NCI-H1092 (cell line): ENCODE measurements at places on chromosomes 7 and 10.

GRCh38 chr7:37346761-37347160, 101.9 kb downstream of the ELMO1 start:
- no peak for DNase-seq

GRCh38 chr10:28711041-28711440, 33.7 kb downstream of the BAMBI start:
- DNase-seq: no peak

- no peak for DNase-seq
Observed at GRCh38 chr10:43120929-43121314, 17.3 kb upstream of the CSGALNACT2 start.

DNA sequence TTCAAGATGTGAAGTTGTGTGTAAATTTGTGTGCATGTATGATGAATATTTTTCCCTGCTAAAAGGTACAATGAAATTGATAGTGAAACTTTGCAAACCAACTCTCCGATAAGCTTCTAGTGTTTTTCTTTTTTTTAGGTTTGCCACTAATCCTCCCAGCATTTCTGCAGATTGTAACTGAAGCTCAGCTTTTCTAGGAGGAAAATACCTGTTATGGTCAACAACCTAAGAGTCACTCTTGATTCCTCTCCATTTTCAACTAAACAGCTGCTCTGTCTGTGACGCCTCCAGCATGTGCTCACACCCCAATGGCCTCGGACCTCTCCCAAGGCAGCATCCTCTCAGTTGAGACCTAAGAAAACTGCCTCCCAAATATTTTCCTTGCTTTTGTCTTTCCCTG, 406.2 kb downstream of the KCNMA1 start:
- DNase-seq: no peak

DNA sequence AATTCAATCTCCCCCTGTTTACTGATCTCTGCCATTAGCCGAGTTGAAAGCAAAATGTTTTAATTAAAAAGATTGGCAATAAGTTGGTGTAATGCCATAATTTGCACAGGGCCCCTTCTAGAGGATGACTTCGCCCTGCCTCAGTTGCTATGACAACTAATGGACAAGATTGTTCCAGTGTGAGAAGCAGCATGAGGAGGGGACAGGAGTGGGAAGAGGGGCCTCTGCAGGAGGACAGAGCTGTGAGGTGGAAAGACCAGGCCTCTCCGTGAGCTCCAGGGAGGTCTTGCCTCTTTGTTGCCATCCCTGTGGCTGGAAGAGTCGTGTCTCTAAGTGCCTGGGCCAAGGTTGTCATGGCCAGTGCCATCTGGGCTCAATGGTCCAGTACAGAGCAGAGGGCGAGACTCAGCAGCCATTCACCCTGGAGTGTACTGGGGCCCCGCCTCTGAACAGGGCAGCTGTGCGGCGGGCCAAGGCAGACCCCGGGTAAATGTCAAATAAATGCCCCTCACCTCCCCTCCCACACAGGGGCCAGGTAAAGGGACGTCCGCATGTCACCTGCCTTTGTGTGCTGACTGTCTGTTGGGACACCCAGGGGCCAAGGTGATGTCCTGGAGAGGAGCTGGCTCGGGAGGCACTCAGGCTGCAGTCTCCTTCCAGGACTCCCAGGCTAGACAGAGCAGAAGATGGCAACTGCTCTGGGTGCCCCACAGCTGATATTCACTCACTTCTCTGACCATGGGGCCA, 97.0 kb upstream of the RET start:
- peak; percentile 8 for DNase-seq

- DNase-seq: no peak
Observed at GRCh38 chr7:81441750-81442149, 328.1 kb downstream of the HGF start.

DNA sequence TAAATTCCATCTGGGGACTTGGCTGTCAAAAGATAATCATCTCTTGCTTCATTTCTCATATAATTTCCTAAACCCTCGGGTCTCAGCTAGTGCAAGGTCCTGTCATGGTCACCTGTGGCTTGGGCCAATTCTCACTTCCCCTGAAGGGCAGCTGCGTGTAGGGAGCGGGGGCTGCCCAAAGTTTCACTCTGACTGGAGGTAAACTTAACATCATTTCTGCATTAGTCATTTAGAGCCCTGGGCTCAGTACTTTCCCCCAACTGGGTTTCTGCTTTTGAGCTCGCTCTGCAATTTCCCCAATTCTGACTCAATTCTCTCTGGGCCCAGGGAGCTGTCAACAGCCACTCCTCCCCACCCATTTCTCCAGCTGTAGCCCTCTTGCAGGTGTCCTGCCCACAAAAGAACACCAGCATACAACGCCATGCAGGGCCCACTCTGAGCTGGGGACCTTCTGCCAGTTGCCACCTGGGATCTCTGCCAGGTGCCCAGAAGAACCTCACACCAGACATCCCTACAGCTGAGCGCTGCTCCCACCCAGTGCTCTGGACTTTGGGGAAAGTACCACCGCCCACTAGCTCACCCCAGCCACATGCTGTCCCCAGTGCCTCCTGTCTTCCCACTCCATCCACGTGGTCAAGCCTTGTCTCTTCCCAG, 37.9 kb downstream of the VOPP1 start:
- DNase-seq: no peak

GRCh38 chr10:35089611-35090161, 455 bp downstream of the CUL2 start:
- no peak for DNase-seq

DNA sequence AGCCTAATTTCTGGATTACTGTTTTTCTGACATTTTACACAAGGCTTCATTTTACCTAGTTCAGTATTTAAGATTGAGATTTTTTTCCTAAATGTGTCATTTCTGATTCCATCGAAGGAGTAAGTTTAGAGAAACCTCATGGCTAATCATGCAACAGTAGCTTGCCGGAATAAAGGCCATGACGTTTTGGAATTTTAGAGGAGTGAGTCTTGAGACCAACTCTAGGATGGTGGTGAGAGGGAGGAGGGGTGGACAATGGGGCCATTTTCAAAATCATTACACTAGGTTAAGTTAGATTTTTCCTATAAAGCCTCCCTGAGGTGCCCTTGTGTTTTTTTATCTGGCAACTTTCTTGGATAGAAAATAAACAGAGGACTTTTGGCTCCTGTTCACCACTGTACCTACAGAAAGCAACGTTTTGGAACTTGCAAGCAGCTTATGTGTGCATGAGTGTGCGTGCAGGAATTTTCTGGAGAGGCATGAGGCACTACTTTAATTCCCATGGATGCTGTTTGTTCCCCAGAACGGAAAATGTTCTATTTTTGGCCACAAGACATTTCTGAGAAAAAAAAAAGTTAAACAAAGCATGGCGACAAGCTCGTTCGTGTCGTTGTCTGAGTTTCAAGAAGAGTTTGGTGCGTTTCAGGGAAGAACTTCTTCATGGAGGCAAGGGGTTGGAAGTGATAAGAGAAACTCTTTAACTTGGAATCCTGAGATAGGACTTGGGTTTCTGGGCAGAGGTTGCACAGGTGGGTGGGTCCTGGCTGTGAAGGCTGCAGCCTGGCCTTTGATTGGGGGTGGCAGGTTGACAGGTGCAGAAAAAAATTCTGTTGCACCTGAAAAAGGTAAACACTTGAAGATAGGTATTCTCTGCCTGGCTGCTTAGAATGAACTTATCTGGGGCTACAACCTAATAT, 178.1 kb downstream of the PTEN start:
- DNase-seq: no peak

DNA sequence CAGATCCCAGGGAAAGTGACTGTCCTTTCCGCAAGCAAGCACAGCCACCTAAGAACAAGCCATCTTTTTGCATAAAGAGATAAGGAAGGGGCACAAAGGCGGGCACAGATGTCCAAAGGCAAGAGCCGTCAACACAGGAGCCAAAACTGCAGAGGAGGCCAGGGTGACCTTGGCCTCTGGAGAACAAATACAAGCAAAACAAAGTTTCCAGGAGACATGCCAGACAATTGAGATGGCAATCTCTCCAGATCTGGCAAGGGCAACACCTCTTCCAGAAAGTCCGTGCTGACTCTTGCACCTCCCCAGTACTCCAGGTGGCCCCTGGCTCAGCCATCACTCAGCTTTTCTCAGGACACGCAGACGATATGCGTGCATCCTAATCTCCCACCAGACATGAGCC, 58.2 kb downstream of the TEX36 start:
- DNase-seq: no peak

GRCh38 chr10:131722525-131723264, 178.1 kb upstream of the PPP2R2D start:
- no peak for DNase-seq

DNA sequence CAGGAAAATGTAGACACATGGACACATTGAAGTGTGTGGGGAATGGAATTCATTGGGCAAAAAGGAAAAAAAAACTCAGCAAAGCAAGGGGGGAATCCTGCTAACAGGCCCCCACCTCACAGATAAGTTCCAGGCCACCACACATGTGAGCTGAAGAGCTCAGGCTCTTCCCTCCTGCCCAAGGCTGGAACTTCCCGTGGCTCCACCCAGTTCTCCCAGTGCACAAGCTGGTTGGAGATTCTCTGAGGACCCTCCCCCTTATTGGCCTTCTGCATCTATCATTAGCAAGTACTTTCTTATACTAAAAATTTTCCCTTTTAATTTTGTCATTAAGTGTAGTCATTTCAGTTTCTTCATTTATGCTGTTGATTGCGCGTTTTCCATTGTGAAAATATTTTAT, 190.8 kb downstream of the CCSER2 start:
- DNase-seq: no peak

- DNase-seq: no peak
Observed at GRCh38 chr10:34771106-34771505, 44.0 kb downstream of the PARD3 start.

GRCh38 chr7:71229699-71230098, 97.8 kb downstream of the GALNT17 start:
- no peak for DNase-seq

DNA sequence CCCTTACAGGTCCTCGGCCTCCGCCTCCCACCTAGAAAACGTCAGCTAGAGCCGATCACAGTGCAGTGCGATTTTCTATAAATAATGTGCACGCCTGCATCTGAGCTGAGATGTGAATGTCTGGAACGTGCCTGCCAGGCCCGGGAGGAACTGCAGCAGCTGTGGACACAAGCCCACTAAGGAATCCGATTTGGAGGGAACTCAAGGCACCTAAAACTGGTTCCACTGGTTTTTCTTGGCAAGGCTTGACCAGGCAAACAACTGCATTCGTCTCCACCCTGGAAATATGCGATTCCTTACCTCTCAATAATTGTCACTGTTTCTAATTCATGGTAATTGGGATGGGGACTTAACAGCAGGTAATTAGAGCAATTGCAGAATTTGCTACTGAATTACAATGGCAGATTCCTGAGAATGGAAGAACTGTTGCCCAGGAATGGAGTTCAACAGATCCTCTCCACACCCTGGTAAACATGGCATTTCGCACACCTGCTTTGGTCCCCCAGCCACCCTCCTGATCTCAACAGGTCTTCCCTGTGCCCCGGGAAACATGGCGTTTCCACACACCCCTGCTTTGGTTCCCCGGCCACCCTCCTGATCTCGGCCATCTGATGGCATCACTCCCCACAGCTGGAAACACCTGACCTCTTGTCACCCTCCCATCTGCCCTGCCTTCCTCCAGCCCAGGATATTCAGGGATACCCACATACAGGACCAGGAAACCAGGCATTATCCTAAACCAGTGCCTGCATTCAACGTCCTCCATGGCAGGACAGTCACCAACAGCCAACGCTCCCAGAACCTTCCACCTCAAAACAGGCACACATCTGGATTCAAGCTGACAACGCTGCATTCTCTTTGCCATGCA, 76.0 kb downstream of the DIP2C start:
- no peak for DNase-seq

- no peak for DNase-seq
Observed at GRCh38 chr10:86673216-86673826, 5.0 kb downstream of the LDB3 start.

DNA sequence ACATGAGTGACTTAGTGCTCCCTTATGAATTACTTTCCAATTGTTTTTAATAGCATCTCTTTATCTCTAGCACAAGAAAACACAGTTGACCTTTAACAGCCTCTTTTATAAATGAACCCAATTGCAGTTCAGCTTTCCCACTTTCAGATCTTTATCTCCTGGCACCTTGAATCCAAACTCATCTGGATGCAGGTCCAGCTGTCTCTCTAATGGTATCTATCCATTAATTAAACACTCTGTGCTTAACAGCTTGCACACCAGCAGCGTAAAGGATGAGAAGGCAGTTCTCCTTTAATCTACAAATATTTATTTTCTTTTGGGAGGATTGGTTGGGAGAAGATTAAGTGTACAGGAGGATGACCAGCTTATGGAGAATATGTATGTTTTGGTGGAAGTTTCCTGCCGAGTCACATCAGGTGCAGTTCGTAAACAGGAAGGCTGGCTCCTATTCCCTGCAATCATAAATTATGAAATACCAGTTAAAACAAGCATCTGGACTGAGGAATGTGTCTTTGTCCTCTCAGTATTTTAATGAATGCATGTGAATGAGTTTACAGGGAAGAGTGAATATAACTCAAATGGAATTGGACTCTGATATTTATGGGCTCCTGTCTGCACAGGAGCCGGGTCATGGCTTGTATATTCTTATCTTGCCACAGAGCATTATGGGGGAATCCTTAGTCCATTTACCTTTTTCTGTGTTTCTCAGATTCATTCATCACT, 232.7 kb downstream of the PHF14 start:
- no peak for DNase-seq

GRCh38 chr7:11960621-11961020, 128.6 kb upstream of the THSD7A start:
- DNase-seq: no peak

GRCh38 chr10:47218803-47219202, 81.2 kb upstream of the GDF10 start:
- DNase-seq: no peak

GRCh38 chr7:106957766-106958165, 86.7 kb upstream of the PRKAR2B start:
- DNase-seq: no peak

DNA sequence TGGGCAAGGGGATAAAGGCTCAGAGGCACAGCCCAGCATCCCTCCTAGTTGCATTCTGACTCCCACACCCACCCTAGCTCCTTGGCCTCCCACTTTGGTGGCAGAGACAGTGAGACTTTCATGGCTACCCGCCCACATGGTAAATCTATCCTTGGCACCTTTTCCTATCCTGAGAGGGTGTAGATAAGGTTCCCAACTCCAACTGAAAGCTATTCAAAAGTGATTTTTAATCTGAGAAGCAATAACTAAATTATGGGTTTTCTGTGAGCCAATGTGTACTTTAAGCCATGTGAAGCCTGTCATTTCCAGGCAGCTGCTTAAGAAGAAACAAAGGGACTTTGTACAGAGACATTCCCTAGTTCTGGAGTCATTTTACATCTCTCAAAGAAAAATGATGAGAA, 9.1 kb downstream of the LAMB1 start:
- DNase-seq: no peak

DNA sequence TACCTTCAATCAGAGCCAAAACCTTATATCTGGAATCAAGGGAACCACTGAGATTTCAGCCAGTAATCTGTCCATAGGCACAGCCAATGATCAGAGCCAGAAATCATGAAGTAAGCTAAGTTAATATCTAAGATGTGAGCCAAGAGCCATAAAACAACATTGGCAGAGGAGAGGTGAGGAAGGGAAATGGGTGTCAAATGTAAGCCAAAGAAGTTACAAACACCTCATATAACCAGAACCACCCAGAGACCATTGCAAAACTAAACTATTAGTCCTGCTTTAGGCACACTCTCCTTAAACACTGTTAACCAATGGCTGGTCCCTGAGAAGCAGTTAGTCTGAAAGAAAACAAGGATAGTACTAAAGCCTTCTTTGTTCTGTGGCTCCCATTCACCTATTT, 173.1 kb downstream of the HPSE2 start:
- no peak for DNase-seq
